ENCODE measurements at places on chromosomes 3 and 15. TPM values are rescaled to one million over a fixed set of nuclear protein-coding genes. Genes with fewer than 3 reads are reported as not detected.

Gene ABHD17C
- total RNA-seq, result 6.9 TPM

Gene RNF168
- total RNA-seq, result 7.7 TPM

Gene NR2F2
- 1.9 TPM for total RNA-seq

Gene CP
- 0.53 TPM for total RNA-seq

Gene KNG1
- total RNA-seq, result not detected

Gene CPNE9
- total RNA-seq, result 0.53 TPM

Gene GREM1
- under 0.01 TPM for total RNA-seq

Gene FAM98B
- 12.5 TPM for total RNA-seq

Gene ANKRD34C
- not detected for total RNA-seq

Gene SPATA12
- total RNA-seq, result 0.69 TPM

Gene CAND2
- total RNA-seq, result 0.35 TPM

Gene CD200
- total RNA-seq, result 1.9 TPM

Gene TNNC1
- 0.24 TPM for total RNA-seq

Gene GOLGA8J
- total RNA-seq, result 0.16 TPM

Gene RTP4
- 10.8 TPM for total RNA-seq

Gene ANKRD63
- 0.29 TPM for total RNA-seq

Gene HIGD2B
- 0.11 TPM for total RNA-seq

Gene EPHA3
- 43.2 TPM for total RNA-seq

Gene P2RY1
- total RNA-seq, result 4.8 TPM

Gene CNTN6
- total RNA-seq, result 0.40 TPM

Gene KCNH8
- total RNA-seq, result 0.24 TPM

Gene CRABP1
- not detected for total RNA-seq

Gene UACA
- 24.4 TPM for total RNA-seq

Gene DUOX2
- 0.03 TPM for total RNA-seq

Gene SLC15A2
- 1.2 TPM for total RNA-seq

Gene MUSTN1
- 0.43 TPM for total RNA-seq

Gene LMCD1
- total RNA-seq, result 28.0 TPM

Gene AZI2
- 53.0 TPM for total RNA-seq
